Melanocyte of skin (primary cell): ENCODE measurements at places on chromosomes 3 and 15. TPM values are rescaled to one million over a fixed set of nuclear protein-coding genes. Genes with fewer than 3 reads are reported as not detected.

The ALPK3 gene
- total RNA-seq = under 0.01 and 0.15 TPM in 2 replicates

The A4GNT gene
- not detected in 2 replicates for total RNA-seq

The CD200R1 gene
- total RNA-seq = not detected in 2 replicates

The ECE2 gene
- total RNA-seq = not detected in 2 replicates

The CEP70 gene
- 20.0 and 20.4 TPM in 2 replicates for total RNA-seq

The COL7A1 gene
- 2.0 and 4.8 TPM in 2 replicates for total RNA-seq

The SCG5 gene
- total RNA-seq = 0.33 and 2.3 TPM in 2 replicates

The DAZL gene
- not detected in 2 replicates for total RNA-seq

The ALDH1A3 gene
- 12.0 and 31.6 TPM in 2 replicates for total RNA-seq

The AGTR1 gene
- 0.36 TPM in 1 of 2 replicates, not detected in the other for total RNA-seq

The PDE8A gene
- 41.3 and 67.1 TPM in 2 replicates for total RNA-seq

The C3orf18 gene
- total RNA-seq = 7.7 and 11.1 TPM in 2 replicates

The ACAN gene
- under 0.01 TPM in 1 of 2 replicates, not detected in the other for total RNA-seq

The CSPG5 gene
- 0.33 and 0.46 TPM in 2 replicates for total RNA-seq

The TMEM207 gene
- not detected in 2 replicates for total RNA-seq

The CFAP20DC gene
- 8.6 and 10.3 TPM in 2 replicates for total RNA-seq

The TGM5 gene
- total RNA-seq = not detected in 2 replicates

The HES1 gene
- total RNA-seq = 2.4 and 16.4 TPM in 2 replicates

The SERINC4 gene
- total RNA-seq = under 0.01 TPM in 1 of 2 replicates, not detected in the other

The SLC51A gene
- total RNA-seq = not detected in 2 replicates

The PTH1R gene
- under 0.01 TPM in 1 of 2 replicates, not detected in the other for total RNA-seq

The LRTM1 gene
- not detected in 2 replicates for total RNA-seq

The SMCO1 gene
- not detected in 2 replicates for total RNA-seq

The TRIM42 gene
- not detected in 2 replicates for total RNA-seq

The SPESP1 gene
- 2.0 and 9.3 TPM in 2 replicates for total RNA-seq

The GCSAM gene
- not detected in 2 replicates for total RNA-seq

The GOLGA8N gene
- 2.9 and 3.4 TPM in 2 replicates for total RNA-seq

The MST1R gene
- total RNA-seq = 0.33 and 1.4 TPM in 2 replicates

The CCDC9B gene
- 39.9 and 42.2 TPM in 2 replicates for total RNA-seq

The FSIP1 gene
- total RNA-seq = 0.93 and 1.3 TPM in 2 replicates

The CP gene
- 0.46 TPM in 1 of 2 replicates, not detected in the other for total RNA-seq

The GNB5 gene
- 21.7 and 29.4 TPM in 2 replicates for total RNA-seq

The GRIP2 gene
- not detected in 2 replicates for total RNA-seq

The P3H2 gene
- under 0.01 and 0.31 TPM in 2 replicates for total RNA-seq

The CYP8B1 gene
- not detected in 2 replicates for total RNA-seq
